ENCODE measurements at places on chromosomes 4 and X. TPM values are rescaled to one million over a fixed set of nuclear protein-coding genes. Genes with fewer than 3 reads are reported as not detected.

GLRA3 gene
- total RNA-seq: not detected

ADAM29 gene
- total RNA-seq: not detected

GYG2 gene
- 6.0 TPM for total RNA-seq

CFP gene
- 1.8 TPM for total RNA-seq

ERCC6L gene
- not detected for total RNA-seq

SHROOM4 gene
- 2.6 TPM for total RNA-seq

CCKAR gene
- total RNA-seq: 1.0 TPM

- no peak for DNase-seq
These were observed 101.4 kb downstream of the FIP1L1 start for GRCh38 chr4:53478671-53479456.

GRCh38 chr4:123234955-123235354 lies 161.6 kb upstream of the SPRY1 start:
- DNase-seq: no peak

DNA sequence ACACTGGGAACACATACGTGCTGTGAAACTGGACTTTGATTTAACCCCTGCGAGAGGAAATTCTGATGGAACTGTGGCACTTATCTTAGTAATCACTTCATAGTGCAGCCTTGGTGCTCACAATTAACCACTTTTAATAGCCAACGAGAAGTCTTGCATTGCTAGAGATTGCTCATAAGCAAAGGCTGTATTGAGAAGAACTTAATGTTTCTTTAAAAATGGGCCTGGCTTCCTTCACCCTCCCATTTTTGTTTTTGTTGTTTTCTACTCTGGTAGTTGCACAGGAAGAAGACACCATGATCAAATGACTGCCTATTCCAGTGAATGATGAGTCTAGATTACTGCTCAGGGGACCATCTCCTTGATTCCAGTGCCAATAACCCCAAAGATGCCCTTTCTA lies 52.5 kb upstream of the NKAP start:
- DNase-seq: no peak

DNA sequence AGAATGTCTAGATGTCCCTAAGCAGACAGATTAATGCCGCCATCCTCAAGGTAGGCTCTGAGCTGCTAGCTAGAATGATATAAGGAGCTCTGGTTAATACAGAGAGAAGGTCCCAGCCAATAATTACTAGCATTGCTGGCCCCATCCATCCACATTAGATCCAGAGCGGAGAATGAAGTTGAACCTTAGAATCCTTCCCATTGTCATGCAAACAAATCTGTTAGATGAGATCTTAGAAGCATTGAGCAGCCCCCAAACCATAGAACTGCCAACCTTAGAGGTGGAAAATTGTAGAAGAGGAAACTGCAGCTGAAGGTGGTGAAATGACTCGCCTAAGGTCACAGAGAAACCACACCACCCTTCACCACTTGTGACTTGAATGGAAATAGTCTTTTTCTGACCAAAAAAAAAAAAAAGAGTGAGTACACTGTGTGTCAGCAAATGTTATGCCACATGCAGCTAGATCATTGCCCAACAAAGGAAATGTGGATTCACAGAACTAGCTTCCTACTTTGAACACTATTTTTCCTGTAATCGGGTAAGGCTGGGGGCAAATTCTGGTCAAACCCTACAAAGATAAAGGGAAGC lies 162.1 kb downstream of the SMIM20 start:
- DNase-seq: no peak

DNA sequence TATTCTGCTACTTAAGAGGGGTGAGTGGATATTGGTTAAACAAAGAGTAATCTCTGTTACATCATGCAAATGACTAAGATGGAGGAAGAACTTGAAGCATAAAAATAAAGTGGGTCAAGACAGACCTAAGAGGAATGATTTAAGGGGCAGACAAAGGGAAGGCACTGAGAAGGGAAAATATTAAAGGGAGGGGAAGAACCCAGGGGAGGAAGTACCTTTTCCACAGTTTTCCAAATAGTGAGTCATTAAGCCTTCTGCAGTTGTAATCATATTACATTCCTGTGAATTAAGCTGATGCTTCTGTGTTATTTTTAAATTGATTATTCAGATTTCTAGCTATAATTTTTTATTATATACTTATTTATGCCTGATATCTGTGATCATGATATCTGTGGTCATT lies 253.3 kb downstream of the CENPC start:
- DNase-seq: no peak

- no peak for DNase-seq
These were observed 51.7 kb downstream of the PHF8 start for GRCh38 chrX:53992589-53992988.

DNA sequence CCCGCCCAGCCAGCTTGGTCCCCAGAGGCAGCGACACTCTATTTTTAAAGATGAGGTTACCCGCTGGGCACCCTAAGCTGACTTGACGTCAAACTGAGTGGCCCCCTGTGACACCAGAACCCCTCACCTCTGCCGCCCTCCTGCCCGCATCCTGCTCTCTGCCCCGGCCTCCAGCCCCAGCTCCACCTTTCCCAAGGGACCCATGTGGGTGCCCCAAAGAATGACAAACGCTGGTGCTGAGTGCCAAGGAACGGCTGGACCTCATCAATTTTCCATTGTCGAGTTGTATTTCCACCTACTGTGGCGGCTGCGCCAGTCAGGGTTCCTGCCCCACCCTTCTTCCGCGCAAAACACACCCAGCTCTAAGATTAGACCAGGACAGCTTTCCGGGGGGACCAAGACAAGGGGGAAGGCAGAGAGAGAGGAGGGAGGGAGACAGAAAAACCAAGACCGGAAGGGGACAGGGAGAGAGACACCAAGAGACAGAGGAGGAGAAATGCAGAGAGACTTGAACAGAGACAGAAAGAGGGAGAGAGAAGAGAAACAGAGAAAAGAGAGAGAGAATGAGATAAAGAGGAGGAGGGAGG lies 2.0 kb downstream of the PRKX start:
- DNase-seq: no peak
